K562 (cell line): ENCODE measurements at places on chromosomes 7 and 10.

DNA sequence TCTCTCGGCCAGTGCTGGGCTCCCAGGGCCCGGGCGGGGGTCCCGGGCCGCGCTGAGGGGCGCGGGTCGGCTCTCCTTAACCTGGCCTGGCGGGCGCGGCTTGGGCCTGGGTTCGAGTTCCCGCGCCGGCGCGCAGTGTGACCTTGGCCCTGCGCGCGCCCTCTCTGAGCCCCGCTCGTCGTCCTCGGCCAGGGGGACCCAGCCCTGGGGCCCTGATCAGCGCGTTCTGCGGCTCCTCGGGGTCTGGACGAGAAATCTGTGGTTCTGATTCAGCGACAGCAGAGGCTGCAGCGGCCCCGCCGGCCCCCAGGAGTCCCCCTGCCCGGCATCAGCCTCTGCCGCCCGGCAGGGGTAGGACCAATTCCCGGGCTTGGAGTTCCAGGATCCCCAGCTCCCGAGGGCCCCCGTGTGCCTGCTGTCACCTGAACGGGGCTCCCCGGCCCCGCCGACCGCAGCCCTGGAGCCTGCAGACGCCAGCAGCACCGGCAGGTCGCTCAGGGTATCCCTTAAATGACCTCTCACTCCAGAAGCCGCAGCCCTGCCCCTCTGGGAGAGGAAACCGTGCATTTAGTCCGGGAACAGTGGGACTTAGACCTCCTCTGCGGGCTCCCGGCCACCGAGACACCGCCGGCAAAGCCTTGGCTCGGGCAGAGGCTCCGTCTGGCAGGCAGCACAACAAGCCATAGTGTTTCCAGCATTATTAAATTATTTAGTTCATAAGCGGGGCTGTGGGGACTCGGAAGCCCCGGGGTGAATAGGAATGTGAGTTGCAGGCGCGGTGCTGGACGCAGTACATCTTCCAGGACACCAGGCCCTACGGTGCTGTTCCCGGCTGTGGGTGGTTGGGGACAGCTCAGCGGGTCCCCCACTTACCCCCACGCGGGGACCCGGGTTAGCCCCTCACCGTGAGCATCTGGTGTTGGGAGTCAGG is 572 bp downstream of the CHST12 start:
- peak; percentile 59 for DNase-seq

DNA sequence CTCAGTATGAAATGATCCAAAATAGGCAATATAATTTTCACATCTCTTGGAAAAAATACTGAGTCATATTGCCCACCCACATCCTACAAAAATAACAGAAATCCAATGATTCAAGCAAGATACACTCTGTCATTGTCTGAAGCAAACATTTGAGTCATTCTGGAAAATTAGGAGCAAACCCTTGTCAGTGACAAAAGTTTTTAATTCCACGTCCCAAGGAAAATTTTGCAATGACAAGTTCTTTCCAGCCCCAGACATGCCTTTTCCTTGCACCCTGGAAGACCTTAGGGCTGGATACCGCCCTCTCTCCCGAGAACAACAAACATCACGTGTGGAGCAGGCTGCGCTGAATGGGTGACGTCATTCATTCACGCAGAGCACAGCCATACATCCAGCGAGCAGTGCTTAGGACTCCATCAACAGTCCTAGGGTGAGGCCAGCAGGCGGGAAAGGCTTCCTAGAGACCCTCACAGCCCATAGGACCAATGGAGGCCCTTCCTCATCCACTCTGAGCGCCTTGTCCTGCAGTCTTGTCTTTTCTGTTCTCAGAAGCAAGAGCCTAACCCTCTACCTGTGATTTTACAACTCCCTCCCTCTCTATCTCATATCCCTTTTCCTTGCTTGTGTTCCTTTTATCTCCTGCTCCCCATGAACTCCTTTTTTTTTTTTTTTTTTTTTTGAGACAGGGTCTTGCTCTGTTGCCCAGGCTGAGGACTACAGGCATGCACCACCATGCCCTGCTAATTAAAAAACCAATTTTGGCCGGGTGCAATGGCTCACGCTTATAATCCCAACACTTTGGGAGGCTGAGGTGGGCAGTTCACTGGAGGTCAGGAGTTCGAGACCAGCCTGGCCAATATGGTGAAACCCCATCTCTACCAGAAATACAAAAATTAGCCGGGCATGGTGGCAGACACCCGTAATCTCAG is 23.5 kb upstream of the KDM7A start:
- peak; percentile 77 for DNase-seq

DNA sequence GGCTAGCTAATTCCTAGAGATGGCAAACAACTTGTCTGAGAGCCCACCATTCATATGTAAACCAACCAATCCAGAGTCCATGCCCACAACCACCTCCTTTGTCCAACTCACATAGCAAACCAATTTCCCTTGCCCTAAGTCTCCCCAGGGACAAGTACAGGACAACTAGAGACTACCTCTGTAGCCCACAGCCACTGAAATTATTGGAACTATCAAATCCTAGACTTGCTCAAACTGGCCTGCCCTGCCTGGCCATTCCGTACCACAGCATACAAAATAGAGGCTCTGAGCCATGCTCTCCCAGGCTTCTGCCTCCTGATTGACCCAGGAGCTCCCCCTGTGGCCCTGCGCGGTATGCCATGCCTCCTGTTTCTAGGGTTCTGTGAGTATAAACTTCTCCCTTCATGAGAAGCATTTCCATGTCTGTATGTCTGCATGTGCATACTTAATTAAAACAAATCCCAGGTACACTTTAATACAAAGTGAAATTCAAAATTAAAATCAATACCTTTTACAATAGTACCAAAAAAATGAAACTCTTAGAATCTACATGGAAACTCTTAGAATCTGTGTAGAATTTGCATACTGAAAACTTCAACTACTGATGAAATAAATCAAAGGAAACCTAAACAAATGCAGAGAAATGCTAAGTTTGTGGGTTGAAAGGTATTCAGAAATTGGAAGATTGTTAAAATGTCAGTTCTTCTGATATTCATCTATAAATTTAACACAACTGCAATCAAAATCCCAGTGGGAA is 4.0 kb upstream of the HECW1 start:
- DNase-seq, result peak; percentile 81

DNA sequence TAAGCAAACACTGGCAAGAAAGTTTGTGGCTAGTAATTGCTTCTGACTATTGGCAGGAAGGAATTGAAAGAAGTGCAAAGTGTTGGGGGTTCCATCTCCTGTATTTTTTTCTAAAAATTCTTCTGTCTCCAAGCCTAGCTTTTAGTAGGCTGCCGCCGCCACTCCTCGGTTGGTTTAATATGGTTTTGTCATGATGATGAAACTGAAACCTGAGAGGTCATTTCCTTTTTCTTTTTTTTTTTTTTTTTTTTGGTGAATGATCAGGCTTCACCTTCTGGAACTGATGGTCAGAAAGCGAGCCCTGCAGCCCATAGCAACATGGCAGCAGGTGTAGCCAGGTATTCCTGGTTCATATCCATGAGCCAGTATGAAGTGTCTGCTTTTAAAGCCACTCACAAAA is 75.3 kb upstream of the AGBL3 start:
- DNase-seq, result no peak

DNA sequence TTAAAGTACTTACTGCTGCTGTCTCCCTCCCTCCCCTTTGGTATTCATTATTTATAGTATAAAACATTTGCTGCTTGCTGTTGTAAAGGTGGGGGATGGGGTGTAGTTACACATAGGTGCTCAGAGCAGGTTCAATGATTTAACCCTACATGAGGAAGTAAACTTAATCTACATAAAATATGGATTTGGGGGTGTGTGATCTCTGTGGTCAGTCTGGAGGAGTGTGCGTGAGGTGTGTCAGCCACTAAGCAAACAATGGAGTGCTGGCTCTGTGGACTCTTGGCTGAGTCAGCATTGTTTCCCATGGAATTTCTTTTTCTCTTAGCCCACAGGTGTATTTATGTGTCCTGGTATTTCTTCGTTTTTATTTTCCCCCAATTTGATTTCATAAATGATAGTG is 133.9 kb downstream of the AUTS2 start:
- no peak for DNase-seq

GRCh38 chr10:5685764-5686240 is 1.2 kb downstream of the TASOR2 start:
- no peak for DNase-seq

- no peak for DNase-seq
Measured at GRCh38 chr10:47371629-47372485, 12.2 kb downstream of the ZNF488 start.

DNA sequence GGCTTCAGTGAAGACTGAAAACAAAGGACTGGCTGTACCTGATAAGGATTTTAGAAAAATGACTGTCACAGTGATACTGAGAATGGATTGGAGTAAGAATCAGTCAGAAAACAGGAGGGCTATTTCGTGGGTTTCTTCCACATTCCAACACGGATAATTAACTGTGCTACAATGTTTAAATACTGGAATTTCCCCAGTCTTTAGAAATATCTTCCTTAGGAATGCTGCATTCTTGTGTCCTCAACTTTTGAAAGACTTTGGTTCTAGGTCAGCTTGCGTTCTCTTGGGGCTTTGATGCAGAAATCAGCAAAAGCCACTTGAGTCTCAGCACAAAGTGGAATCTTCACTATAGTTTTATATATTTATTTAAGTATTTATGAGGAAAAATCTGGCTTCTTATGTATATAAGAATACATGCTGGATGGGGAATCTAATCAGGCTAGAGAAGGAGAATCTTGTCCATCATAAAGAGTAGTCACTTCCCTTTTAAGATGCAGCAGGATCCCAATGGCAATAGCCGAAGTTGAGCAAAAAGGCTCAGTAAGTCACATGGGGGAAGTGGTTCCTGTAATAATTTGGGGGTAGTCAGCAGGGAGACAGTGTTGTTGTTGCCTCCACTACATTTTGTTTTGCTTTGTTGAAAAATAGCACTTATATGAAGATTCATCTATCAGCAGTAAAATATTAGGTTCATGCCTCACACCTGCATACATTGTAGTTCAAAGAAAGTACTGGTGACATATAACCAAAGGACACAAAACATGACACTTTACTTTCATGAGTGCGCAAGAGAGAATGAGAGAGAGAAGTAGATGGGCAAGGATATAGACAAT is 86.0 kb downstream of the CH25H start:
- DNase-seq, result no peak

GRCh38 chr10:109428775-109429491 is 494.4 kb downstream of the XPNPEP1 start:
- no peak for DNase-seq

GRCh38 chr10:20625868-20626267 is 271.2 kb downstream of the NEBL start:
- DNase-seq, result no peak

DNA sequence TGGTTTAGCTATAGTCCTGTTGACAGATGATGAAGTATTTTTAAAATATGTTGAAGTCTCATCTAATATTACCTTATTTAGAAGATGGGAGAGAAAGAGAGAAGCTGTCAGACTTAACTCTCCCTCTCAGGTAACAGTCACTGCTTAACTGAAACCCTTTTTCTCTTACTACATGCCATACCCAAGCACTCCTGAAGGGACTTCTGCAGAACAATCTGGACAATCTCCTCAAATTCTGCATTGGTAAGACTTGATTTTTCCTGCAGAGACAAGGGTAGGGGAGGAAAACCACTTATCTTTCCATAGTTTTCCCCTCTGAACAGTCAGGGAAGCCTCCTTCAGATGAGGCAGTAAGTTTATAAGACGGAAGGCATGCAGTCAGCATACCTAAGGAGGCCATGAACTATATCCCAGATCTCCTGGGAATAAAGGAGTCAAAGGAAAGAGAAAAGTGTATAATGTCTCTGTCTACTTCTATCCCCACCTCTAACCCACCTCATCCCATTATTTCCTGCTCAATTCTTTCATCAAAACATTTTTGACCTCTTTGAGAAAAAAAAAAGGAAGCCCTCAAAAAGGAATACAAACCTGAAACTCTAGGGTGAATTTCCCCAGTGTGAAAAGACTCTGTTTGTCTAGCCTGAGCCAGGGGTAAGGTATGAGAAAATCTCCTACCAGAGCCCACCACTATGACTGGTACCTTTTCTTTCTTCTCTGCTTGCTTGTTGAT is 9.4 kb downstream of the ZCWPW1 start:
- no peak for DNase-seq

DNA sequence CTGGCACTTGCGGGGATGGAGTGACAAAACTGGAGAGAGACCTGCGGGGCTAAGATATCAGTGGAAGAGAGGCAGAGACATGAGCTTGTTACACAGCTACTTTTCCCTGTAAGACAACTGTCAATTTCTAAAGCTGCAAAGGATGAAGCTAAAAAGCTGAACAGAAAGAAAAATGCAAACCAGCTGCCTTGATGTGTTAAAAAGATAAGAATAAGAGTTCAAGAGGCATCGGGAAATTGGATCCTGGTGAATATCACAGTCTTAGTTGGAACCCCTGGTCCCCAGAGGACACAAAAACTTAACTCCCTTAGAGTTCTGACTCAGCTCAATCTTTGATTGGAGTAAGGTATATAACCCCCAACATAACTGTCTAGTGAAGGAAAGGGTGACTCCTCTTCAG is 38.8 kb downstream of the VPS41 start:
- DNase-seq, result no peak

- DNase-seq, result peak; percentile 37
Measured at GRCh38 chr10:5434017-5434753, 21.8 kb downstream of the NET1 start.

- no peak for DNase-seq
Measured at GRCh38 chr10:59934701-59935100, 28.3 kb upstream of the CCDC6 start.

DNA sequence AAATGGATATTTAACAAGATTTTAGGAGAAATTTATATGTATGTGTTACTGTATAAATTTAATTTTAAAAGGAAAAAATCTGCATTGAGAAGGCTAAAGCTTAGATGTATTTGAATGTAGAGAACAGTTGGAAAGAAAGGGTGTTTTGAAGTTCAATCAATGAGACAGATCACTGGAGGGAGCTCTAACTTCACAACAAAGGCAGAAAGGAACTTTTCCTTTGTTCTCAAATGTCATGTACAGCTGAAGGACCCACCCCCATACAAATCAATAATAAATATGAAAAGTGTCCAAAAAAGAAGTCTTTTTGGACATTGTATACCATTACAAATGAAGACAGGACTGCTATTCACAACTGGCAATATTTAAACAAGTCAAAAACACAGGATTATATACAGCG is 403.4 kb downstream of the DNAJB9 start:
- no peak for DNase-seq

DNA sequence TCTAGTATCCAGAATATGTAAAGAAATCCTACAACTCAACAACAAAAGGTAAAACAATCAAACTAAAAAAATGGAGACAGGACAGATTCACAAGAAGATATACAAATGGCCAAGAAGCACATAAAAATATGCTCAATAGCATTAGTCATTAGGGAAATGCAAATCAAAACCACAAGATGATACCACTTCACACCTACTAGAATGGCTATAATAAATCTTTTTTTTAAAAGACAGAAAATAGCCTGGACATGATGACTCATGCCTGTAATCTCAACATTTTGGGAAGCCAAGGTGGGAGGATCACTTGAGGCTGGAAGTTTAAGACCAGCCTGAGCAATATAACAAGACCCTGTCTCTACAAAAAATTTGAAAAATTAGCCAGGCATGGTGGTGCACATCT is 27.9 kb upstream of the CHCHD3 start:
- no peak for DNase-seq

DNA sequence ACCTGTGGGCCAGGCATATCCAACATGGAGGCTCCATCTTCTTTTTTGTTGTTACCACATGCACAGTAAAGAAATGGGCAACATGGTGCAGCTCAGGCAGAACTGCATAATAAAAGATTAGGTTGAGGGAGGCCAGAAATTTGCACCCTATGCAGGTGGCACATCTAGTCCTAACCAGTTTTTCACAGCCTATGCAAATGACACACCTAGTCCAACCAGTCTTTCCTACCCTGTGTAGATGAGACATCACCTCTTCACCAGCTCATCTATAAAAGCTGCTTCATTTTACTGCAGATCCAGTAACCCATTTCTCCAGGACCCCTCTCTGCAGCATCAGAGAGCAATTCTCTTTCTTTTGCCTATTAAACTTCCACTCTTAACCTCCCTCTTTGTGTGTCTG is 411.0 kb upstream of the PCDH15 start:
- DNase-seq, result no peak
